ENCODE measurements at places on chromosomes 16 and 17.

GRCh38 chr17:27049104-27049784, 244.7 kb upstream of the WSB1 start:
- peak; percentile 25 for DNase-seq

GRCh38 chr16:85353839-85354685, 241.8 kb upstream of the CIBAR2 start:
- DNase-seq: no peak

GRCh38 chr16:14095883-14096551, 24.9 kb downstream of the MRTFB start:
- no peak for DNase-seq

DNA sequence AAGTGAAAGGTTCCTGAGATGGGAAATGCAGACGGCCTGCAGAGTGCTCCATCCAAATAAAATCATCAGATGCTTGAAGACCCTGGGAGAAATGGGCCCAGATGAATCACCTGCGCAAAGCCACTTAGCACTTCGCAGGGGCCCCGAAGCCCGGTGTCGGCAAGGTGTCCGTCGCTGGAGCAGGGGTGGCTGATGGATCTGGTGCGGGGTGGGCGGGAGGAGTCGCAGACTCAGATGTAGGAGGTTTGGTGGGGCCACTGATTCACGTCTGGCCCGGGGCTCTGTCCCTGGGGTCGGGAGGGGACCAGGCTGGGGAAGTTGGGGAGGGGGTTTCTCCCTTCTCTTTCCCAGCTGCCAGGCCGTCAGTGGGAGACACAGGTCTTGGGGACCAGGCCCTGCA, 21.6 kb upstream of the SSTR5 start:
- no peak for DNase-seq

DNA sequence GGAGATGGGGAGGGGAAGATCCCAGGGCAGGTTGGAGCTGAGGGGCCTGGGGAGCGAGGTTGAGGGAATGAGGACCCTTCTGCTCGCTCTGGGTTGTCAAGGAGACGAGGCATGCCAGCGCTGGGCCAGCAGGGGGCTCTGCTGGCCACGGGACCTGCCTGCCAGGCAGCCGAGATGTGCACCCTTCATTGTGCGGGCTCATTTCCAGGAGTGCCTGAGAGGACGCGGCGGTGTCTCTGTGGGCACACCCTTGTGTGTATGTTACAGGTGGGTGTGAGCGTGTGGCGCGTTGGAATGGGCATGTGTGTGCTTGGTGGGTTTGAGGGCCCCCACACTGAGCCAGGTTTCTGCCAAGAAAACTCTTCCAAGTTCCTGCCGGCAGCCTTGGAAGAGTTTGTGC, 15.9 kb downstream of the ARHGAP23 start:
- DNase-seq: peak; percentile 75

GRCh38 chr17:80379348-80379747, 35.6 kb upstream of the ENDOV start:
- no peak for DNase-seq

Measured in activated CD4-positive, alpha-beta T cell treated with anti-CD3 and anti-CD28 coated beads for 48 hours (primary cell).